ENCODE measurements at places on chromosomes 1 and 21. TPM values are rescaled to one million over a fixed set of nuclear protein-coding genes. Genes with fewer than 3 reads are reported as not detected.

- DNase-seq: no peak
Observed at GRCh38 chr1:91584878-91585277, 84.2 kb downstream of the CDC7 start.

DNA sequence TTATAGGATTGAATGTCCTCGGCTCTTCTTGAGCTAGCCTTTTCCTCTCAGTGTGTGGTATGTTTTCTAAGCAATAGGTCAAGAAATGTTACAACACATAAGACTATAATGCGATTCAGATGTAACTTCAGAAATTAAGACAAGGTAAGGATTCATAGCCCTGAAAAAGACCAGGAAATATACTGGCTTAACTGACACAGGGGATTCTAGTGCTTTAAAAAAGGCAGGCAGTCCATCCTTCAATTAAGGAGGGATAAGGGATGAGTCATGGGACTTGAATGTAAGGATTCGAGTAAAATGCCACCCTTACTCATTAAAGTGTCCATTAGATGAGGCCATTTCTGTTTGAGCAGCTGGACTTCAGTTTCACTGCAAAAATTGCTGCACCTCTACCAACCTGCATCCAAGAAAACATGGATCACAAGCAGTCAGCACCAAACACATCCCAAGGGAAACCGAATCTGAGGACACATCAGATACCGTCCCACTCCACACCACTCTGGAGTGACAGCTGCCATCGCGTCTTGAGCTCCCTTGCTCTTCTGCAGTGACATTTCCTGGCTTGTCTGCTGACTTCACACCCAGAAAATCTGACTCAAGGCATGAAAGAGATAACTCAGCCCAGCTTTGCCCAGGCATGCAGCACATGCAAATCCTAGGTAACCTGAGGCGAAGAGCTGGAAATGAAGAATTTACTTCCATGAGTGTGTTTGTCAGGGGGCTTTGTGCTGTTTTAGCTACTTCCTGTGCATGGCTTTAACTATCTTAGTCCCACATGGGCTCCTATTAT, 37.8 kb downstream of the NGF start:
- no peak for DNase-seq

GRCh38 chr1:32783851-32784250, 33.3 kb downstream of the YARS1 start:
- DNase-seq: no peak

DNA sequence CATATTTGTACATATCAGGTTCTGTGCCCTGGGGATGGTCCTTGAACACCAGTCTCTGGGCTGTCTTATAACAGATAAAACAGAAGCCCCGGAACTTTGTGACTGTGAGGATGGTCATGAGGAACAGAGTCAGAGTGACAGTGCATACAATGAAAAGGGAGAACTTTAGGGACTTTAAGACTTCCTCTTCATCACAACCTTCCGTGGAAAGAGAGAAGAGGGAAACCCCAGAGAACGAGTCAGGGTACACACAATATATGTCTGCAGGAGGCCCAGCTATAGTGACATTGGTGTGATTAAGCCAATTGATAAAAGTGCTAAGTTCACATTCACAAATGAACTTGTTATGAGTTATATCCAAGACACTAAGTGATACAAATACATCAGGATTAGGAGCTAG, 32.1 kb downstream of the TLR5 start:
- no peak for DNase-seq

GRCh38 chr21:38976900-38977299, 171.2 kb downstream of the ETS2 start:
- DNase-seq: no peak

- DNase-seq: no peak
Observed at GRCh38 chr1:192066202-192066601, 92.1 kb upstream of the RGS18 start.

DNA sequence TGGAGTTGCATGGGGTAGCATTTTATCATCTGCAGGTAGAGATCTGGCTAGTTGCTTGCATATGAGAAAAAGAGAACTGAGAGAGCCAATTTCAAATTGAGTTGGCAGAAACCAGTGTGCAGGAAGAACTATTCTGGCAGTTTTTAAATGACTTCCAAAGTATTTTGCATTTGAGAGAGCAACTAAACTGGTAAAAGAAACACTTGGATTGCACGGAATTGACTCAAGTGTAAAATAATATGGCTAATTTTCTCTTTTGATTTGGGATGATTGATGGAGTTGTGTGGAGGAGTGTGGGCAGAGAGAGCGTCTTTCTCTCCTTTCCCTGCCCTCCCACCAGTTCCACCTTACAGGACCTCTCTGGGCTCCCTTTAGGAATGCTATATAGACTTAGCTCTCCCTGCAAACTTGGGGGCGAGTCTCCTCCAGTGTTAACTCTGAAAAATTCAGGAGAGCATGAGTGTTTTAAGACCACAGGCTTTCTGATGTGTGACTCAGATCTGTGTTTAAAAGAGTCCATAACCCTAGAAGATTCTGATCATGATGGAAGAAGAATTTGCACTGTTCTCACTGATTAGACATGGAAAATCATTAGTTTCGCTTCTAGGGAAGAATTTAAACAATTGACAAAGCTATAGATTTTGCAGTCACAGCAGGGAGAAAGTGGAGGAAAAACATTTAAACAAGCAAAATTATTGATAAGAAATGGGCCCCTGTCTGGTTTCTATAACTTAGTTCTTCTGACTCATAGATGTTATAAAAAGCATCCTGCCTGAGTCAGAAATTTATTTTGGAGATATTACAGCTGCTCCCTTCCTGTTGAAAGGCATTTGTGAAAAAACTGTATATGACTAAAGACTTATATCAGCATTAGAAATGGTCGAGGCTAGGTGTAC, 24.9 kb upstream of the CTBS start:
- DNase-seq: no peak

DNA sequence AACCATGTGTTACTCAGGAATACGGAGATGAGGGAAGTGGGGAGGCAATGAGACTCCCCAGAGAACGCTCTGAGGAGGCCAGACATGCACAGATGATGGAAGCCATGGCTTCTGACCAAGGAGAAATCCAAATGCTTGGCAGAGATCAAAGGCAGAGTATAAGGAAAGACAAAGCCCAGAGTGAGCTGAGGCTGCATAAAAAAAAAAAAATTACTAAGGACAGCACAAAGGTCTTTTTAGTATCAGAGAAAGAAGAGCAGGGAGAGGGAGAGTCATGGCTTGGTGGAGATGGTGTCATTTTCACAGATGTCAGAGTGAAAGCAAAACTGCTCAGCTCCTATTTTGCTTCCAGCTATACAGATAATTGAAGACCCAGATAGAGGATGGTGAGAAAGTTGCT, 8.1 kb upstream of the NCF2 start:
- DNase-seq: no peak

- DNase-seq: no peak
Observed at GRCh38 chr1:36321119-36321951, 2.1 kb downstream of the EVA1B start.

DNA sequence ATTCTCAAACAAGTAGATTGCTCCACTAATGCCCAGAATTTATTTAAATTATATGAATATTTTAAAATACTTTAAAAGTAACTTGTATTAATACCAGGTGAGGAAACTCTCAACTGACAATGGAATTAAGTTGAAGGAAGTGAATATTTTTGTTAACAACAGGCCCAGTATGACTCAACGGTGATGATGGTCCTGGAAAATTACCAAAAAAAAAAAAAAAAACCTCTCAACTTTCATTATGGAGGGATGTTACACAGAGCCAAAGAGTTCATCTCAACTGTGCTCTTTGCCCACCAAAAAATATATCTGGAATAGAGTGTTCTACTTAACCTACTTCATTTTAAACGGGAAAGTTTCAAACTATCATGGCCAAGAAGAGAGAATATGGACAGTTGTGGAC, 28.3 kb downstream of the CFH start:
- no peak for DNase-seq

DNA sequence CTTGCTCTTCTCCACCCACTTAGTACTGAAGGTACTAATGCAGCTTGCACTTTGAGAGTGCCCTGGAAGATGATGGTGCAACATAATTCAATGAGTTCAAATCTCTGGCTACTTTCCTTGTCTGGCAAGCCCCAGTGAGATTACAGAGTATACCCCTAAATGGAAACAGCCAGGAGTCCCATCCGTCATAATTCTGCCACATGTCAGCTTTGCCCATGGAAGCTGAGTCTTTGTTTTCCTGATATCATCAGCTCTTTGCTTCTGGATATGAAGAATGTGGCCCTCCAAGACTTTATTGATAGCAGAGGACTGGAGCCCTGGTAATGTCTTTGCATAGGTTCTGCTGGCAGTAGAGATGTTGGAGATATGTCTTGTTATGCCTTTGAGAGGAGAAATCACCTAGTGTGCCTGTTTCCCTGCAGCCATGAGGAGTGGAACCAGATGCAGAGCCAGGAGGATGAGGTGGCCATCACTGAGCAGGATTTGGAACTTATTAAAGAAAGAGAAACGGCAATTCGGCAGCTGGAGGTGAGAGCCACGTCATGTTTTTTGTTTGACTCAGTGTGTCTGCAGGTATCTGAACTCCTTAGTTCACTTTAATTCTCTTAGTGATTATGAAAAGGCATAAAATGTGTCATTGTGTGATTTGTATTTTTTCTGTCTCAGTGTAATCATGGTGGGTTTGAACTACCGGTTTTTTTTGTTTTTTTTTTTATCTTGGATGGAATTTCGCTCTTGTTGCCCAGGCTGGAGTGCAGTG, 18.7 kb upstream of the PPP1R8 start:
- DNase-seq: no peak

DNA sequence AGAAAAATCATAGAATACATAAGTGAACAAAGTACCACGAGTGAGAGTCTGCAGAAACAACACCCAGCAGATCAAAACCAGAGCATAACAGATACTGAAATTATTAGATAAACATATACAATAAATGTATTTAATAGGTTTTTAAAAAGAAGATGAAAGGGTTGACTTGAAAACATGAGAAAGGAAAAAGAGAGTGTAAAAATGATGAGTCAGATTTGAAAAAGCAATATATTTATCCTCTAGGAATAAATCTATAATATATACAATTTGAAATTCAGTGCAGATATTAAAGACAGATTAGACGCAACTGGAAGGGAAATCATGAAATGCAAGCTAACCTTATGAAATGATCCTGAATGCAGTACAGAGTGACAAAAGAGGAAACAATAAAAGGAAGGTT, 170.2 kb upstream of the RUNX1 start:
- DNase-seq: no peak

DNA sequence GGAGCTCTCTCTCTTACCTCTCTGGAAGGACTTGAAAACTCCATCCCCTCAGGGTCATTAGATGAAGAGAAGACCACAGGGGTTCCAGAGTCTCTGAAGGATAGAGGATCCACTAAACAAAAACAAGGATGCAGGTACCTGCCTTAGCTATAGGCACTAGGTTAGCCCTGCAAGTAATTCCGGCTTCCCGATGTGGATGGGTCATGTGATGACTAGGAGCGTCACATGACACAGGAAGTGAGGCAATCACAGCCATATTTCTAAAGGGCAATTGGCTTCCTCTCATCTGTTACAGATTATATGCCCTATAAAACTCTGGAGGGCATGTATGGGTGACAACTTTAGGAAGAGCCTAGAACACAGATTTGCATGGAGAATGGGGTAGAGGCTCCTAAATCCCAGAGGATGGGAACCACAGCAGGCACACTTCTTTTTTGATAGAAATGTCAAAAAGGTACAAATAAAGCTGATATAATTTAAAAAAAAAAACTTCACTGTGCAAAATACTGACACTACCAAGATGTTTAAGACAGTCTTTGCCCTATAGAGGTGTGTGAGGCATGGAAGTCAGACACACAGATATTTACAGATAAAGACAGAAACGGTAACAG, 14.1 kb downstream of the ENTREP3 start:
- DNase-seq: peak; percentile 75

DNA sequence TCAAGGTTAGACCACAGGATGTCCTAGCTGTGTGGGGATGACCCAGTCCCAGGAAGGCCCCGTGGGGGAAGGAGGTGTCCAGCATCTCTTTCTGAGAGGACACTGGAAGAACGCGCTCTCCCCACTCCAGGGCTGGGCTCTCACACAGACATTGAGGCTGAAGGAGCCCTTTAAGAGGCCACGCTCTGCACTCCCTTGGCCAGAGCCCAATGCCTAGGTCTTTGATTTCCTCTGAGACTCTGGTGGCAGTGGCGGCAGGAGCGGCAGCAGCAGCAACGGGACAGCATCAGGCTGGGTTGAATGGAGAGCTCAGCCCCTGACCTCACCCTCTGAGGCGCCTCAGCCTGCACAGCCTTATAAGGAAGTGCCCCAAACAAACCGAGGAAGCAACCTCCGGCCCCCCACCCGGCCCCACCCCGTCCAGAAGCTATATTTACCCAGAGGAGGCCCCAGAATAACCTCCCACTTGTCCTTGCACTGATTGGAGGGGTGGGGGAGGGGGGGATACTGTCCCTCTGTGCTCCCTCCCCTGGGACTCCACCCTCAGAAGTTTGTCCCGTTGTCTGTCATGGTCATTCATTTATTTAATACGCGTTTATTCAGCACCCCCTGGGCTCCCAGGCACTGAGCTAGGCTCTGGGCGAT, 12.3 kb downstream of the NES start:
- DNase-seq: no peak

GRCh38 chr1:63777286-63777685, 3.5 kb downstream of the ROR1 start:
- no peak for DNase-seq

DNA sequence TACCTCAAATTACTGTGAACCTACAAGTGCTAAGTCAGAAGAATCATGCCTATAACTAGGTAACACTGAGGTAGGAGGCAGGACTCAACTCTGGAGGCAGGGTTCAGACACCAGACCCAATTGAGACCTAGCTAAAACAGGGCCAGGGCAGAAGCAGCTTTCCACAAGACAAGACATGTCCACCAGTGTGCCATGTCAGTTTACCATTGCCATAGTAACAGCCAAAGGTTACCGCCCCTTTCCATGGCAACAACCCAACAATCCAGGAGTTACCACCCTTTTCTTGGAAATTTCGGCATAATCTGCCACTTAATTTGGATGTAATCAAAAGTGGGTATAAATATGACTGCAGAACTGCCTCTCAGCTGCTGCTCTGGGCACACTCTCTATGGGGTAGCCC, 432.3 kb downstream of the DPYD start:
- DNase-seq: no peak

DNA sequence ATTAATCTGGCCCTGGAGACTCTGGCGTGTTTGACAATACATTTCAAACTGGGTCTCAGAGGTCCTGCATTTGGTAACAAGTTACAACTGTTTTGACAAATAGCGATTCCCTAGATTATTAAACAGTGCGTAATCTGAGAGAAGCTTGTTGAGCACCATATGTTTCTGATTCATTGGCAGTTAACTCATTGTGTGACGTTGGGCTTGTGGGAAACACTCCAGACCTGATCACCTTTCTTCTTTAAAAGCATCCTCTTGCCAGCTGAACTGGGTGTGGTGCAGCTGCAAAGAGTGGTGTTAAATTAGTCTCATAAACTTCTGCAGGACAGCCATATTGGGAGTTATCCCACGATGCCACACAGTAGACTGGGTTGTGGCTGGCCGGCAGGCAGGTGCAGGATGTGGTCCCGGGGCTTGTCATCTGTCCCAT, 82.7 kb downstream of the CDC7 start:
- no peak for DNase-seq

- DNase-seq: no peak
Observed at GRCh38 chr1:23593556-23594148, 34.4 kb upstream of the ID3 start.

Gene PLA2G2D
- not detected for total RNA-seq

Gene RIIAD1
- not detected for total RNA-seq

Gene TRIM17
- total RNA-seq: not detected

Gene MATN1
- total RNA-seq: not detected

Gene ZYG11A
- not detected for total RNA-seq

Gene SELP
- 33.9 TPM for total RNA-seq

Gene WNT2B
- 14.3 TPM for total RNA-seq

Gene KHDRBS1
- total RNA-seq: 49.6 TPM

Gene GLRX2
- 6.1 TPM for total RNA-seq

Gene CD1B
- total RNA-seq: not detected

Gene LHX4
- 0.16 TPM for total RNA-seq

Gene OR6K3
- not detected for total RNA-seq

Gene SLAMF1
- total RNA-seq: 18.0 TPM

All from omental fat pad (tissue), 4 donors.